ENCODE measurements at places on chromosomes 3 and 15.

DNA sequence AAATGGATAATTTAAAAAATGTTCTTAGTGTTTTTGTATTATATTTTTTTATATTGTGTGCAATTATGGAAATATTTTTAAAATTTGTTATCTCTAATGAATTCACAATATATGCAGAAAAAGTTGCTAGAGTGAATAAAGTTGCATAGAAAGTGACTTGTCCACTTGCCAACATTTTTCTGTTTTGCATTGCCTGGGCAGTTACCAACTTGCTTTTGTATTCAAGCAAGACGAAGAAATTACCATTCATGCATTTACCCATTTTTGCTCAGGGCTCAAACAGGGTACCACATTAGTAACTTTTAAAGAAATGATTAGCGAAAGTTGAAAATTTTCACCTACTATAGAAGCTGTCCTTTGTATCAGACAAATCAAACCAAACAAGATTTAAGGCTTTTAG, 152.9 kb upstream of the STRIT1 start:
- DNase-seq, result no peak

- DNase-seq, result no peak
Observed at GRCh38 chr3:138023754-138024153, 13.8 kb downstream of the CLDN18 start.

GRCh38 chr3:53805463-53806159, 40.6 kb downstream of the CHDH start:
- DNase-seq, result no peak

DNA sequence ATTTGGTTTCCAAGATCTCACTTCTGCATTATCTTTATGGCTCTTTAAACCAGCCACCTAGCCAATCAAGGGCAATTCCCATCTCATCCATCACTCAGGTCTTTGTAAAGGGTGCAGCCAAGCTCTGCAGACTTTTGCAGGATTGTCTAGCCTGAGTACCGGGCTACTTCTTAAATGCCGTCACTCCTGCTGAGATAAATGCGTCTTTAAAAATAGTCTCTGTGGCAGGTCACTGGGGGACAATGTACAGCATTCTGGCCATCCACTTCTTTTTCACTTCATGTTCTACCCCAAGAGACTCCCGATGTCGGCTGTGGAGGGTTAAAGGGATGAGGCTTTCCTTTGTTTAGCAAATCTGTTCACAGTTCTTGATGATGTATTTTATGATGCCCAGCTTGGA, 194.7 kb downstream of the SV2B start:
- no peak for DNase-seq

DNA sequence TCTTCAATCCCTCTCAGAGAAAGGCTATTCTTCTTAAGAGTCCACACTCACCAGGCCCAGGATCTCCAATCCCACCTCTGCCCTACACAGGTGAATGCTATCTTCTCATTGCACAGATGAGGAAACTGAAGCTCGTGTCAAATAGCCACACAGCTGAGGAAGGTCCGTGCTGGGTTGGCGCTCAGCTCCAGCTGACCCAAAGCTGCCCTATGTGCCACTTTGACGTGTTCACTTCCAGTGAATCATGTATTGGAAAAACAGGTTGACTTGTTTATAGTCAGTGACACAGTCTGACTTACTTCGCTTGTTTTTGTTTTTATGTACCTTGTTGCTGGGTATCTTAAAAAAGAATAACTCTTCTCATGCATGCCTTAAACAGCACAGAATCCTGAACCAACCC, 32.4 kb upstream of the ALDH1A3 start:
- no peak for DNase-seq

DNA sequence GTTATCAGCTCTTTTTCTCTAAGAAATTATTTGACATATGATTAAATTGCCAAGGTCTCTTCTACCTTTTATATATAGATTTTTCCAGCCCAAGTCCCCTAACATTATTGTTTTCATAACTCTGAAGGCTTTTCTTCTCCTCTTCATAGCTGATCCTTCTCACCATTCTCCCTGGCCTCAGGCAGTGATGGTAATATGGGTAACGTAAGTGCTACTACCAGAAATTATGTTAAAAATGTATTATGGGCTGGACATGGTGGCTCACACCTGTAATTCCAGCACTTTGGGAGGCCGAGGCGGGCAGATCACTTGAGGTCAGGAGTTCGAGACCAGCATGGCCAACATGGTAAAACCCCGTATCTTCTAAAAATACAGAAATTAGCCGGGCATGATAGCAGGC, 29.2 kb downstream of the BMF start:
- DNase-seq, result no peak

Data from cortex of kidney (tissue), 1 donor.